ENCODE measurements at places on chromosomes 6 and 20. TPM values are rescaled to one million over a fixed set of nuclear protein-coding genes. Genes with fewer than 3 reads are reported as not detected.

SCRT2 gene
- total RNA-seq = not detected

CCN5 gene
- not detected for total RNA-seq

GRCh38 chr6:139844907-139845306, 470.5 kb upstream of the CITED2 start:
- no peak for DNase-seq

DNA sequence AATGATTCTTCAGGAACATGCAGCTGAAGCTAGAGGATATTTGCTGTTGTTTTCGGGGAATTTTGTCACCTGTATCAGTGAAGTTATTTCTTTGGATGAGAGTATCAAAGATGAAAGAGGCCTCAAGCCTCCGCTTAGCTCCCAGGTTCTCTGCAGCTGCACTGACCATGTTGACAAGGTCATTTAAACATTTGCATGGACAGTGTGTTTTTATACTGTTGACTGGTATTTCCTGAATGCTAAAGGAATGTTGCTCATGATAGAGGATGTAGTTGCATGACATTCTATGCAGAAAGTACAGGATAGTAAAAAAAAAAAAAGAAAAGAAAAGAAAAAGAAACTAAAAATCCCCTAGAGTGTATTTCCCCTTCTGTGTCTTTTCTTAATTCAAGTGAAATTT, 165.6 kb upstream of the LAMP5 start:
- no peak for DNase-seq

EMILIN3 gene
- not detected for total RNA-seq

CTCFL gene
- total RNA-seq = not detected

PDYN gene
- total RNA-seq = not detected

LY6G6D gene
- total RNA-seq = not detected

MCM3 gene
- total RNA-seq = 123 TPM

Measured in pulmonary artery endothelial cell (primary cell).